ENCODE measurements at places on chromosomes 1 and 21. TPM values are rescaled to one million over a fixed set of nuclear protein-coding genes. Genes with fewer than 3 reads are reported as not detected.

The GJA5 gene
- not detected for total RNA-seq

The FAM72D gene
- 1.9 TPM for total RNA-seq

The CENPF gene
- total RNA-seq = 62.1 TPM

The OR2AJ1 gene
- total RNA-seq = not detected

The TAF5L gene
- 21.4 TPM for total RNA-seq
